Uterine smooth muscle cell (primary cell): ENCODE measurements at places on chromosomes 11 and 22. TPM values are rescaled to one million over a fixed set of nuclear protein-coding genes. Genes with fewer than 3 reads are reported as not detected.

Gene GLB1L3
- total RNA-seq = not detected in 2 replicates

Gene SCUBE2
- 3.1 and 3.4 TPM in 2 replicates for total RNA-seq

Gene ADAMTS15
- 0.12 and 1.00 TPM in 2 replicates for total RNA-seq

Gene GP1BB
- total RNA-seq = 0.89 and 2.7 TPM in 2 replicates

Gene CARD18
- total RNA-seq = not detected in 2 replicates

Gene F2
- 0.12 TPM in 1 of 2 replicates, not detected in the other for total RNA-seq

Gene PDGFD
- 1.4 and 1.7 TPM in 2 replicates for total RNA-seq

Gene SLC22A6
- not detected in 2 replicates for total RNA-seq

Gene RCOR2
- 2.0 TPM in 2 replicates for total RNA-seq

Gene CCDC73
- total RNA-seq = under 0.01 TPM in 1 of 2 replicates, not detected in the other

Gene OR2D3
- total RNA-seq = not detected in 2 replicates

Gene SNAP29
- total RNA-seq = 7.9 and 8.4 TPM in 2 replicates
